Breast epithelium (tissue), 4 donors: ENCODE measurements at places on chromosomes 13 and 19. TPM values are rescaled to one million over a fixed set of nuclear protein-coding genes. Genes with fewer than 3 reads are reported as not detected.

DNA sequence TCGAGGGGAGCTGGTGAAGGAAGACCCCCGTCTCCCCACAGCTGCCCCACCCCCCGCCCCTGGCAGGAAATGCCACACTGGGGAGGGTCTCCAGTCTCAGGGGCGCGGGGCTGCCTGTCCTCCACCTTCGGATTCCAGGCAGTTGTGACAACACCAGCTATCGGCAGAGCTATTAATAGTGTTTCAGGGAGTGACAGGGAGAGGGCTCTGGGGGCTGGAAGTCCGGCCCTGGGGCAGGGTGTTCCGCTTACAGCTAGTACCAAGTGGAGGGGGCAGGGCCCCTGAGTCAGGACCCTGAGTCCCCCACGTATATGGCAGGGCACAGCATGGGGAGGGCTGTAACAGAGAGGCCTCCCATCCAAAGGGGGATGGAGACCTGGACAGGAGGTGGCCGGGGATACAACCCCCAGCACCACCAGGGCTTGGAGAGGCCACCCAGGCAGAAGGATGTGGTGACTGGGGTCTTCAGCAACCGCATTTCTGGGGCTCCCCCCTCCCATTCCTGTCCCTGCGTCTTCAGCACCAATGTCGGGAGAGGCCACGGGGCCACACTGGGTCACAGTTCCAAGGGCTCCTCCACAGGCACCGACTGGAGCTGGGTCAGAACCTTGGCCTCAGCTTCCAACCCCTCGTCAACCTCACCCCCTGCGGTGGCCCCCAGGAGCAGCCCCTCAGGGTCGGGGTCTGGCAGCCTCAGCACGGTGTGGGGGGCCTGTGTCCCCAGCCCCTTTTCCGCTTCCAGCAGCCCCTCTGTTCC, 3.9 kb downstream of the SIX5 start:
- H3K27me3 ChIP-seq, result no peaks in the 10 kb centered on the region
- H3K36me3 ChIP-seq, result no peaks in the 10 kb centered on the region

DNA sequence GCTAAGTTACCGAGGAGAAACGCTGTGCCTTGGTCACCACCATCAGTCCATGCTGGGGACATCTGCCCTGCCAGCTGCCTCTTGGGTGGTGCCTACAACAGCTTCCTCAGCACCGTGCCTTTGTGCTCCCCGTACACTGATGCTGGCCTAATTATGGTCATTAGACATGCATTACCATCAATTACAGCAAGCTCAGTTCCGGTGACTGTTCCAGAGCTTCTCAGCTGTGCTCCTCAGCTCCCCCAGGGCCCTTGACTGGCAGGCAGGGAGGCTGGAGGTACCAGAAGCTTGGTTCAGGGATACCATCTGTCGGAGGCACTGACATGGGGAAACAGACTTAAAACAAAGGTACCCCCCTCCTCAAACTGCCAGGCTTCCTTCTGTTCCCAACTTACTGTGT, 40.2 kb downstream of the CILP2 start:
- no peaks in the 10 kb centered on the region for H3K4me1 ChIP-seq
- H3K4me3 ChIP-seq, result no peak overlapping the region
- no peak for DNase-seq
- no peak overlapping the region for H3K27ac ChIP-seq
- no peaks in the 10 kb centered on the region for H3K36me3 ChIP-seq

IL4I1 gene
- 0.48 TPM for total RNA-seq

ARRDC5 gene
- not detected for total RNA-seq

SPIB gene
- total RNA-seq, result 0.33 TPM

DNA sequence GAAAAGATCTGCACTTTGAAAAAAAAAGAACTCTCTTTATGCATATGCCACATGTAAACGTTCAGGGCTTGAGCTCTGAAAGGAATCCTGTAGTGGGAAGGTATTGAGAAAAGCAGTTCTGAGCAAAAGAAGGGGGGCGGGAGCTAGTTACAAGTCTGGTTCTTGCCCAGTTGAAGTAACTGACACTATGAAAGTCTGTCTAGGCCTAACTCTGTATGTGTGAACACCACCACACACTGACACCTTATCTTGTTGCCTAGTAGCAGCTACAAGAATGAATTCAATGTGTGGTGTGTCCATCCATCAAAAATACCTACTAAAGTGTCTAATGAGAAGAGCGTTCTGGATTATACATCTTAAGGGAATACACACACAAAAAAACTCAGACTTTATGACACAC, 820.6 kb downstream of the DIAPH3 start:
- H3K36me3 ChIP-seq, result no peaks in the 10 kb centered on the region
- H3K27ac ChIP-seq, result no peak overlapping the region
- no peaks in the 10 kb centered on the region for H3K27me3 ChIP-seq
- no peak for DNase-seq
- no peaks in the 10 kb centered on the region for H3K4me1 ChIP-seq

SIGLEC9 gene
- total RNA-seq, result 4.3 TPM

- H3K4me1 ChIP-seq, result no peaks in the 10 kb centered on the region
- no peak overlapping the region for H3K27ac ChIP-seq
- no peak overlapping the region for H3K4me3 ChIP-seq
- H3K36me3 ChIP-seq, result no peaks in the 10 kb centered on the region
- DNase-seq, result no peak
These were observed 30.1 kb upstream of the METTL21C start for GRCh38 chr13:102724923-102725322.

GRCh38 chr19:48458016-48458415, 2.6 kb downstream of the KCNJ14 start:
- no peak overlapping the region for H3K4me3 ChIP-seq
- peaks cover 7% of the 10 kb centered on the region for H3K36me3 ChIP-seq
- no peak for DNase-seq
- H3K27ac ChIP-seq, result no peak overlapping the region

DNA sequence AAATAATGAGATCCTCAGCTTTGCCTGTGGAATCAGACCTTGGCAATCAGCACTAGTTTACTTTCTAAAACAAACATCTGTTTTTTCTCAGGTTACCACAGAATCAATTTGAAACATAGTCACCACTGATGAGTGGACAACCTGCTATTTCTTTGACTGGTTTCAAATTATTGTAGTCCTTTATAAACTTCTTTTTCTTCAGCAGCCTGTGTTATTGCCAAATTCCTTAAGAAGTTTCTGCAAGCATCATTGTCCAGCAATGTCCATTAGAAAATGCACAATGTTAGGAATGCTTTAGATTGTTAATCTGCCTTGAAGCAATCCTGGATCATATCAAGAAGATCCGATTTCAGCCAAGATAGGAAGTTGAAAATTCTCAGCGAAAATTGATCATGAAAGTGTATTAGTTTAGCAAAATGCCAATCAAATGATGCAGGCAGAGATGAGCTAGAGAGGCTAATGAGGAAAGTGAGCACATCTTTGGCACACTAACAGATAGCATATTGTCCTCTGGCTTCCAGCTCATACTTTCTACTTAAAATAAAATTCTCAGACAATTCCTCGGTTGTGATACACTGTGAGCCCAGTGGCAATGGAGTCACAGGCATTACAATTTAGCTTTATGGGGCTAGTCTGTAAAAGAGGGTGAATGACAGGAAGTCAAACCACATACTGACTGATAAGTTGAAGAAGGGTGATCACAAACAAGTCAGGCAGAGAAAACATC, 270.6 kb downstream of the SLITRK6 start:
- no peak for DNase-seq
- H3K27ac ChIP-seq, result peak overlapping the region; percentile 0
- no peaks in the 10 kb centered on the region for H3K4me1 ChIP-seq

- H3K27ac ChIP-seq, result no peak overlapping the region
- DNase-seq, result no peak
- peaks cover 11% of the 10 kb centered on the region for H3K4me1 ChIP-seq
These were observed 14.0 kb downstream of the B3GLCT start for GRCh38 chr13:31213651-31214289.

DNA sequence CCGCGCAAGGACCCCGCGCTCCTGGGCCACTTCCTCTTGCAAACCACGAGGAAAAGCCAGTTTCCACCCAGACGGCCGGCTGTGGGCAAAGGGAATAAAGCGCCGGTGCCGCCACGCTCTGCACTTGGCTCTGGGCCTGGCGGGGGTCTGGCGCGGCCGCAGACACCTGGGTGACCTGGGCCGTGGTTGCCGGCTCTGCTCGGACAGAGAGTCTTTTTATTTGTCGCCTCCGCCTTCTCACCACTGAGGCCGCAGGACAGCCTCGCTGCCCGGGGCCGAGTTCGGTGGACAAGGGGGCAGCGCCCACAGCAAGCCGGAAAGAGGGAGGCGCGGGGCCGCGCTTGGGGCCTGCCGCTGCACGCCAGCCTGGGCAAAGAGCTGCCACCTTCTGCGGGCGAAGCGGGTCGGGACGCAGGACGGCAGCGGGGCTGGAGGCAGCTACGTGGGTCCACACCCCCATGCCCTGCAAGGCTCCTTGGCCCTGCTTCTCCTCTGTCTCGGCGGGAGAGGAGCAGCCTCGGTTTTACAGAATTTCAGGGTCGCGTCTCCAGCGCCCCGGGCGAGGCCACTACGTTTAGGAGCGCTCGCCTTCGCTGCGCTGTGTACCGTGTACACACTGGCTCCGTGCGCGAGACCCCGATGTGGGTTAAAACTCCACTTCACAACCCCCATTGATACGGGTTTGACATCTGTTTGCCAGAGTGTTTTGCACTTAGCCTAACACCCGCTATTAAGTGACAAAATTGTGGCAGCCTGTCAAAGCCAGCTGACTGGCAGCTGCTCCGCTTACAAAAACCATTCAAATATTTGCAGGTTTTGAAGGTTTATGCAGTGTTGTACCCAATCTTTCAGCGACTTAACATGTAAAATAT, 13.0 kb upstream of the SOX1 start:
- H3K36me3 ChIP-seq, result no peaks in the 10 kb centered on the region
- DNase-seq, result no peak
- no peak overlapping the region for H3K4me3 ChIP-seq

C1QTNF9B gene
- not detected for total RNA-seq

C1QTNF9 gene
- 0.64 TPM for total RNA-seq

SPART gene
- 111 TPM for total RNA-seq

C19orf33 gene
- total RNA-seq, result 13.1 TPM

GRCh38 chr19:639253-640160, at the start of gene FGF22:
Gene FGF22 (plus strand): TSS chr19:639879. CDS start chr19:639926, 47 bp downstream.
- H3K36me3 ChIP-seq, result no peaks in the 10 kb centered on the region
- H3K4me1 ChIP-seq, result peaks cover 7% of the 10 kb centered on the region
- peak within 1 kb of the TSS; percentile 58 for H3K4me3 ChIP-seq
- peak; percentile 91 for DNase-seq

DNA sequence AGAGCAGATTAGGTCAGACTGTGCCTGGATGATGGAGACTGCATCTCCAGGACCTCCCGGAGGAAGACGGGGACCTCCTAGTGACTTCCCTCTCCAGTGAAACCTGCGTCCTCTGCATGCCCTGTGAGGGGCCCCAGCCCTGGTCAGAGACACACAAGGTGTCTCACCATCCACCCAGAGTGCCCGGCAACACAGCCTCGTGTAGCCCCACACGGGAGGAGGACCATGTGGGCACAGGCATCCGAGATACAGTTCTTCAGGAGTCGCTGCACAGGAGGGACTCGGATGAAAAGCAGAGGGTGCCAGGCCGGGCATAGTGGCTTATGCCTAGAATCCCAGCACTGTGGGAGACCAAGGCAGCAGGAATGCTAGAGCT, 64.8 kb downstream of the PEPD start:
- no peaks in the 10 kb centered on the region for H3K4me1 ChIP-seq
- DNase-seq, result peak; percentile 33
- H3K4me3 ChIP-seq, result no peak overlapping the region
- H3K27me3 ChIP-seq, result no peaks in the 10 kb centered on the region
- no peaks in the 10 kb centered on the region for H3K36me3 ChIP-seq

OVOL3 gene
- not detected for total RNA-seq

S1PR5 gene
- 1.2 TPM for total RNA-seq

GRCh38 chr13:95440441-95441088, 112.0 kb upstream of the CLDN10 start:
- no peaks in the 10 kb centered on the region for H3K4me1 ChIP-seq
- H3K4me3 ChIP-seq, result no peak overlapping the region
- no peaks in the 10 kb centered on the region for H3K27me3 ChIP-seq
- DNase-seq, result no peak

DNA sequence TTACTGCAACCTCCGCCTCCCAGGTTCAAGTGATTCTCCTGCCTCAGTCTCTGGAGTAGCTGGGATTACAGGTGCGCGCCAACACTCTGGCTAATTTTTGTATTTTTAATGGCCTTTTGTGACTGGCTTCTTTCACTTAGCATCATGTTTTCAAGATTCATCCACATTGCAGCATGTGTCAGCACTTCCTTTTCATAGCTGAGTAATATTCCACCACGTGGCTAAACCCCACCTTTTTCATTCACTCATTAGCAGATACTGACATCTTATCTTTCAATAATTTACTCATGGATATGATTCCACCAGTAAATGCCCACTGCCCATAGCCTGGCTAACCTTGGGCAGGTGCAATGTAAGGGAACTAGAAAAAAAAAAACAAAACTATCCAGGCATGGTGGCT, 6.9 kb downstream of the C5AR1 start:
- H3K27ac ChIP-seq, result no peak overlapping the region
- no peak overlapping the region for H3K4me3 ChIP-seq
- H3K27me3 ChIP-seq, result no peaks in the 10 kb centered on the region

GRCh38 chr19:58400316-58400915, 5.0 kb downstream of the RNF225 start:
- H3K36me3 ChIP-seq, result no peaks in the 10 kb centered on the region
- DNase-seq, result no peak
- peaks cover 11% of the 10 kb centered on the region for H3K4me1 ChIP-seq
- H3K27me3 ChIP-seq, result no peaks in the 10 kb centered on the region
- H3K27ac ChIP-seq, result no peak overlapping the region

- H3K27ac ChIP-seq, result no peak overlapping the region
- no peak for DNase-seq
- no peak overlapping the region for H3K4me3 ChIP-seq
These were observed 472.8 kb upstream of the SLITRK5 start for GRCh38 chr13:87198371-87198770.
